CD8-positive, alpha-beta T cell (primary cell): ENCODE measurements at places on chromosomes 12 and 14. TPM values are rescaled to one million over a fixed set of nuclear protein-coding genes. Genes with fewer than 3 reads are reported as not detected.

Gene GPR162
- total RNA-seq, result not detected

Gene PLCZ1
- not detected for total RNA-seq

Gene PZP
- total RNA-seq, result not detected

Gene TAC3
- total RNA-seq, result not detected

Gene SLC39A2
- total RNA-seq, result 0.33 TPM

Gene TTC9
- total RNA-seq, result 5.4 TPM

Gene CDC42BPB
- total RNA-seq, result 1.4 TPM
